ENCODE measurements at places on chromosomes 3 and 15.

DNA sequence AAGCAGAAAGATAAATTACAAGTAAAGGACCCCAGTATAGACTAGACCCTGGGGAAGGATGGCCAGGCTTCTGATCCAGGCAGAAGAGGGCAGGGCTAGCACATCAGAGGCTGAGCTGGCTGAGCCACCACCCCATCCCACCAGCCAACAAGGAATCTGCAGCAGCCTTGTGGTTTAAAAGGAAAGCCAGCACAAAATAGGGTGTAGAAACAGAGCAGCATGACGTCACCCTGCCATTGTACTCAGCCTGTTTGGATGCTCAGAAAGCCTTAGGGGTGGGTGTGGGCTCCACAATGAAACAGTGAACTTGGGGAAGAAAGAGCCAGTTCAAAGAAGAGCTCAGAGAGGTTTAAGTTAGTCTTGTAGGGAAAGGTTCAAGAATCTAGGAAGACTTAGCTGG lies 28.2 kb downstream of the DUOX1 start:
- DNase-seq: no peak

- DNase-seq: no peak
Observed at GRCh38 chr3:120424506-120424905, 26.3 kb downstream of the FSTL1 start.

- DNase-seq: no peak
Observed at GRCh38 chr3:111691293-111691909, 96.3 kb upstream of the ZBED2 start.

DNA sequence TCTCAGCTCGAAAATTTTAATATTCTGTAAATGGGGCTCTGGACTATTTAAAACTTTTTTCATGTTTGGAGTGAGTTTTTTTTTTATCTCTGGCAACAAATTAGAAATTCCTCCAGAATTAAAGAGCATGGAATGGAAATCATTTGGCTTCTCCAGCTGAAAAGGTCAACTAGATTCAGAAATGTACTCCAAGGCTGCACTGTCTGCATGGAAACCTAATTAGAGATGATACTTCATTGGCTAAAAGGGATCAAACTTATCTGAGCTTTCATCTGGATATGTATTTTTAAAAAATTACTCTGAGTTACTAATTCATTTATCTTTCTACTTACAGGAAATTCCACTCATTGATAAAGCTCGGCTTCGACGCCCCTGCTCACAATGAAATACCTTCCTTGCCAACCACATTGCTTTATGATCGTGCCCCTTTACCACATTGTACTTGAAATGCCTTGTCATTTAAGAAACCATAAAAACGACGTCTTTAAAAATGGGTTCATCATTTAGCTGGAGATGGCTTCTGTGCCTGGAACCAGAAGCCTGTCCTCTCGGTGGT lies 285.5 kb upstream of the ICE2 start:
- no peak for DNase-seq

GRCh38 chr15:84761607-84762131 lies 13.3 kb downstream of the ZNF592 start:
- no peak for DNase-seq

All from activated CD4-positive, alpha-beta T cell treated with anti-CD3 and anti-CD28 coated beads, Interleukin-2, amount 50 U/mL, for 1 hour (primary cell).